ENCODE measurements at places on chromosomes 7 and 10.

DNA sequence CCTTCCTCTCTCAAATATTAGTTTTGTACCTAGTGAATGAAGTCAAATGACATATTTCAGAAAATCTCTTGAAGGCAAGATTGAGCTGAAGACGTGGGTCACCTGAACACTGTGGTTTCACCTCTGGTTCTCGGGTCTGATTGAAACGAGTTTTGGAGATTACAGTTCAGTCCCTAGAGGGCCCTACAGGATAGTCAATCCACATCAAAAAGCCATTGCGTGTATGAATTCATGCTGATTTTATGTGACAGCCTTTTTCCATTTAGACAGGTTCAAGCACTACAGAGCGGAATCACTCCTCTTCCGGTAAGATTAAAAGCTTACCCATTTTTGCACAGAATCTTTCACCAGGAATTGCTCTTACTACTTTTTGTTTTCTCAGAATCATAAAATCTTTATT lies 62.2 kb downstream of the VIM start:
- no peak for DNase-seq

GRCh38 chr10:100866010-100866409 lies 46.8 kb upstream of the SLF2 start:
- DNase-seq, result no peak

GRCh38 chr7:128860158-128861073 lies 2.2 kb upstream of the ATP6V1F start:
- no peak for DNase-seq

DNA sequence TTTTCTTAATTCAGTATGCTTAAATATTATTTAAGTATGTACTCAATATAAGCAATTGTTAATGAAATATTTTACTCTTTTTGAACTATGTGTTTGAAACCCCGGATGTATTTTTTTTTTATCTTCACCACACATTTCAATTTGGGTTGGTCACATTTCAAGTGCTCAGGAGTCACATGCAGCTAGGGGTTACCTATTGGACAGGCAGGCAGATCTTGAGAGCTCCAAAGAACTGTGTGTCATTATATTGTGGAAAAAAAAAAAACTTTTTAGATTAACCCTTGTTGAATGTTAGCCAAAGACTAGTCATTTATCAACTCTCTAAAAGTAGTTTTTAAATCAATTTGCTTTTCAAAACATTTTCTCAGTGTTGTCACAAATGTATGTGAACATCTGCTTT lies 37.2 kb downstream of the IKZF1 start:
- DNase-seq, result no peak

- no peak for DNase-seq
These were observed 22.2 kb upstream of the SH2B2 start for GRCh38 chr7:102264367-102264891.

GRCh38 chr7:107118109-107118900 lies 50.5 kb upstream of the HBP1 start:
- DNase-seq, result no peak

DNA sequence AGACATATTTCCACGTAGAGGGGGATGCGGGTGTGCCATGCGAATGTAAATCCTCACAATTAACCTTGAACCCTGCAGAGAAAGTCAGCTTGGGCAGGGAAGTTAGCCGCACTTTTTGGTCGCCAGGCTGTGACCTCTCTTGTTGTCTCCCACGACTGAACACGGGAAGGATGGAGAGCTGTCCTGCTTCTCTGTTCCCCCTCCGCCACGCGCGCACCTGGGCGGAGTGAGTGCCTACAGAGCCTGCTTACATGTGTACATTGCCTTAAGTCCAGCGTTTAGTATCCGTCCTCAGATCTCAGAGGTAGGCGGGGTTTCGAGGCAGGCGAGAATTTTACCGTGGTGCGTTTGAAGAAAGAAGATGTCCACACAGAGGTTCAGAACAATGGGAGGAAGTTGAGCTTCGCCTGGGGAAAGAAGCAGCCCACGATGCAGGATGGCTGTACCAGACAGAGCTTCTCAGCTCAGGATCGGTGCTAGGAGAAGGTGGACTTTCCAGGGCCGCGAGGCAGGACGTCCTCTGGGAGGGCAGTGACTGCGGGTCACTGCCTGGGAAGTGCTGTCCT lies 482 bp upstream of the ERCC6 start:
- no peak for DNase-seq

GRCh38 chr10:458421-458851 lies 231.0 kb downstream of the DIP2C start:
- no peak for DNase-seq

DNA sequence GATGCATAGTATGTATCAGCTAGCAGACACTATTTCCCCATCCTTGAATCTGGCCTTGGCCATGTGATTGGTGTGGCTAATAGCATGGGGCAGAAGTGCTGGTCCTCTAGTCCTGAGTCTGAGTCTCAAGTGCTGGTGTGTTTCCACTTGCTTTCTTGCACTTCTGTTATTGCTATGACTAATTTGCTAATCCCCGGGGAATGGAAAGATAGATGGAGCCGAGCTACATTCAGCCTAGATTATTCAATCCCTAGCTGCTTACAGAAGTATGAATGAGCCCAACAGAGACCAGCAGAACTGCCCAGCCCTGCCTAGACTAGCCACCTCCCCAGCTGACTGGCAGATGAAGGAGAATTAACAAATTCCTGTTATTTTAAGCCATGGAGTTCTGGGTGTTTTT lies 53.2 kb upstream of the SYPL1 start:
- DNase-seq, result no peak

GRCh38 chr10:50508315-50509051 lies 115.3 kb downstream of the SGMS1 start:
- DNase-seq, result no peak

DNA sequence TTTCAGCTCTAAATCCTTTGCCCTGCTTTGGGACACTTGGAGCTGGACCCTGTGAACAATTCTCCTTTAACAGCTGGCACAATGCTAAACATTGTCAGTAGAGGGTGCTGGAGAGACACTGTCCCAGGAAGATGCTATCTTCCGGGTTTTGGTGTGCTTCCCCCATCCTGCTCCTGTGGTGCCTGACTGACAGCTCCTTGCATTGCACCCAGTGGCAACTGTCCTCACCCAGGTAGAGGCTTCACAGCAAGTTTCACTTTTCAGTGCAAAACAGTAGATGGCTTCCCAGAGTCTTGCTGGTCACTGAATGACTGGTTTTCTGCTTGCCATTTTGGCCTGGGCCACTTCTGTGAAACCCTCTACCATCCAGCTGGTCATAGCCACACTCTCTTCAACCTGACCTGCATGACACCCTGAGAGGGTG lies 77.3 kb downstream of the CDC14C start:
- no peak for DNase-seq

- DNase-seq, result no peak
These were observed 141.7 kb downstream of the AUTS2 start for GRCh38 chr7:69739931-69740431.

- no peak for DNase-seq
These were observed 22.6 kb downstream of the NKX2-3 start for GRCh38 chr10:99555371-99555770.

GRCh38 chr7:12210179-12211053 lies 678 bp upstream of the TMEM106B start:
- no peak for DNase-seq

- no peak for DNase-seq
These were observed 36.1 kb downstream of the ADGRA1 start for GRCh38 chr10:133123746-133124356.

- no peak for DNase-seq
These were observed 72.3 kb upstream of the ZNF746 start for GRCh38 chr7:149569726-149570422.

GRCh38 chr10:112379635-112380296 lies 5.8 kb downstream of the ACSL5 start:
- DNase-seq, result no peak

- DNase-seq, result no peak
These were observed 869 bp downstream of the PSAP start for GRCh38 chr10:71850021-71850742.

- no peak for DNase-seq
These were observed 28.2 kb upstream of the ADCYAP1R1 start for GRCh38 chr7:31023877-31024276.

DNA sequence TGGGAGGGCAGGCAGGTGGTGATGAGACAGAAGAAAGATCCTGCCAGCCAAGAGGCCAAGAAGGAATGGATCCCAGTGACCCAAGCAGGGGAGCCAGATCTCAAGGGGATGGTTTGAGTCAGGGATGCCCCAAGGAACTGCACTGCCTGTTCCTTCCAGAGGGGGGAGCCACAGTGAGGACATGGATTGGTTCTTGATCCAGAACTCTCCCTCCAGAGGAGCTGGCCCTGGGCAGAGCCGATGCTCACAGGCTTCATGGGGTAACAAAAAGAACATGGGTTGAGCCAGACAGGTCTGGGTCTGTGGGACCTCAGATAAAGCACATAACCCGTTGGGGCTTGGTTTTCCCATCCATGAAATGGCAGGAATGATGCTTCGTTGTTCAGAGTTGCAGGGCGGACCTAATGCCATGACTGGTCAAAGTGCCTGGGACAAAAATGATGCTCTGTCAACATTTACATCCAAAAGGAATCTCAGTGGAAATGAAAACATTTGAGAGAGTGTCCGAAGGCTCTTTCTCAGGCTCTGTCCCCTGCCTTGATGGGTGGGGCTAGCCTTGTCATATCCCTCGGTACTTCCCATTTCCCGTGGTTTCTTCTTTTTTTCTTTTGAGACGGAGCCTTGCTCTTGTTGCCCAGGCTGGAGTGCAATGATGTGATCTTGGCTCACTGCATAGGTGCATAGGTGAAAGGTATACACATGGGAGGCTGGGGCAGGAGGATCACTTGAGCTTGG lies 4.7 kb upstream of the DENND2A start:
- DNase-seq, result no peak

DNA sequence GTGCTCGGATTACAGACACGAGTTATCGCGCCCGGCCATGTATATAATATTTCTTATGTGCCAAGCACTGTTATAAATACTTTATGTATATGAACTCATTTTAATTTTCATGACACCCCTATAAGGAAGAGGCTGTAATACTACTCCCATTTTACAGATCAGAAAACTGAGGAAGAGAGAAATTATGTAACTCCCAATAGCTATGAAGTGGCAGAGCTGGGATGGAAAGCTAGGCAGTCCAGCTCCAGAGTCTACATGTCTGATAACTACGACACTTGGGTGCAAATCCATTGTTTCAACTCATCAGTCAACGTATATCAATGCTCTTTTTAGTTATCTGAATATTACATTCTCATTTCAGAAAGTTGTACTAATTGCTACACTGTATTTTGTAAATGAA lies 17.0 kb downstream of the PDK4 start:
- DNase-seq, result no peak

- no peak for DNase-seq
These were observed 169.9 kb upstream of the PPP2R2D start for GRCh38 chr10:131730771-131731497.

DNA sequence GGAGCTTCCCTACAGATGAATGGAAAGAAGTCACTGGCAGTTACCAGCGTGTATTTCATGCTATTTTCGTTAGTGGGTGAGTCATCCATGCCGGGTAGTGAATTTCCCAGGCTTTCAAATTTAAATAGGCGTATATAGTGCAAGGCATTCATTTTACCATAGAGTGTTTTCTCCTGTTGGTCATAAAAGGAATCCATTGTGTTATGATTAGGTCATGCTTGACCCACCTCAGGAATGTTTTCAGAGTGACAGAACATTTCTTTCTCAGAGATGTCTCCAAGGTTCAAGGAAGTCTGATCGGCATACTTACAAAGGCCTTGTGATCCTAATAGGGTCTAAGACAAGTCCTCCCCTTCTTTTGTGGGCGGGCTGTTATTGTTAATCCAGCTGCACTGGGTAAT lies 110.7 kb downstream of the AKR1D1 start:
- DNase-seq, result no peak

- DNase-seq, result no peak
These were observed 121.4 kb upstream of the CHST15 start for GRCh38 chr10:124214610-124215375.

GRCh38 chr10:62992145-62992721 lies 140.9 kb upstream of the NRBF2 start:
- no peak for DNase-seq

DNA sequence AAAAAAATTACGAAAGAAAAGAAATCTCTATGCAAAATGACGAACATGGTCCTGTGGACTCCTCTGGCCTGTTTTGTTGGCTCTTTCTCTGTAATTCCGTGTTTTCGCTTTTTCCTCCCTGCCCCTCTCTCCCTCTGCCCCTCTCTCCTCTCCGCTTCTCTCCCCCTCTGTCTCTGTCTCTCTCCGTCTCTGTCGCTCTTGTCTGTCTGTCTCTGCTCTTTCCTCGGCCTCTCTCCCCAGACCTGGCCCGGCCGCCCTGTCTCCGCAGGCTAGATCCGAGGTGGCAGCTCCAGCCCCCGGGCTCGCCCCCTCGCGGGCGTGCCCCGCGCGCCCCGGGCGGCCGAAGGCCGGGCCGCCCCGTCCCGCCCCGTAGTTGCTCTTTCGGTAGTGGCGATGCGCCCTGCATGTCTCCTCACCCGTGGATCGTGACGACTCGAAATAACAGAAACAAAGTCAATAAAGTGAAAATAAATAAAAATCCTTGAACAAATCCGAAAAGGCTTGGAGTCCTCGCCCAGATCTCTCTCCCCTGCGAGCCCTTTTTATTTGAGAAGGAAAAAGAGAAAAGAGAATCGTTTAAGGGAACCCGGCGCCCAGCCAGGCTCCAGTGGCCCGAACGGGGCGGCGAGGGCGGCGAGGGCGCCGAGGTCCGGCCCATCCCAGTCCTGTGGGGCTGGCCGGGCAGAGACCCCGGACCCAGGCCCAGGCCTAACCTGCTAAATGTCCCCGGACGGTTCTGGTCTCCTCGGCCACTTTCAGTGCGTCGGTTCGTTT lies 83.5 kb upstream of the SLF2 start:
- DNase-seq, result no peak

DNA sequence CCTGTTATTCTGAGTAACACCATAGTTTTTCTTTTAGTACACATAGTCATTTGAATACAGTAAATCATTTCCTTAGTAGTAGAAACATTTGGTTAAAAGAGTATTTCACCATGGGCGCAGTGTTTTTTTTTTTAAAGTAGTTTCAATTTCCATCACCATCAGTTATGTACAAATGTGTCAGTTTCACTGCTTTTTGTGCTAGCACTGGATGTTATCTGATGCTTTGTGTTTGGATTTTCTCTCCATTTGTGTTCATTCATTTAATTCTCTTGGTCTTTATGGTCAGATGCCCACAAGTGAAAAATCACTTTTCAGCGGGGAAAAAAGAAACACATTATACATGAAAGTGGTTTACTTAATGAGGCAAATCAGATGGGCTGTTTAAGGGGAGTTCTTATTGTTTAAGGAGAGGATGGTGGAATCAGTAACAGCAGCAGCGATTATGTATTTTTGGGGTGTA lies 16.0 kb upstream of the HK1 start:
- DNase-seq, result no peak

DNA sequence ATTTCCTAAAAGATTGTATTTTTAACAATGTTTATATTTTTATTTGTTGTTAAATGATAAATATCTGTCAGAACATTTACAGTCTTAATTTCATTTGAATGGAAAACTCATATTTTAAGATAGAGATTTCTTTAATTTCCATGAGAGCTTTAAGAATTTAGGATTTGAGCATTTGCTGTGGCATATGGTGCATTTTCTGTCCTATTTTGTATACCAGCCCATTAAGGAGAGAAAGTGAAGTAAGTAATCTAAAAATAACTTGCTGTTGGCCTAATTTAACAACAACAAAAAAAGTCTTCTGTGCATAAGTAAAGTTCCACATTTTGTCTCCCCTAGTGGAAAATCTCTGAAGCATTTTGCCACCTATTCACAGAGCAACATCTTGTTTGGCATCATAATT lies 190.9 kb upstream of the PPP1R3A start:
- no peak for DNase-seq
